Ascending aorta (tissue), 2 donors: ENCODE measurements at places on chromosomes 3 and 15. TPM values are rescaled to one million over a fixed set of nuclear protein-coding genes. Genes with fewer than 3 reads are reported as not detected.

The CXCR6 gene
- 2.1 TPM for total RNA-seq

GRCh38 chr15:91737151-91737818 is 116.2 kb upstream of the SLCO3A1 start:
- DNase-seq: no peak

DNA sequence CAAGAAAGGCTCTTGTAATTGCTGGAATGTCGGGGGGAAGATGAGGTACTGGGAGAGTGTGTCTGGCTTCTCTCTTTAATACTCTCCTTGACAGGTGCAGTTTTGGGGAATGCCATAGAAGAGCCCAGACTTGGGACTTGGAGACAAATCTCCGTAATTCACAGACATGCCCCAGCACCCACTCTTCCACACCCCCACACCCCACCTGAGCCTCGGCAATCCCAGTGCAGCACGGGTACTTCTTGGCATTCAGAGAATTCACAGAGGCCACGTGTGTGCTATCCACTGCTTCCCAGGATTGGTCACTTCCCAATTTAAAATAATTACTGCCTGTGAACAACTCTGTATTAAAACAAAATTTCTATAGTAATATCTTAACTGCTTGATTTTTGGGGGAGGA is 43.9 kb downstream of the TRIM71 start:
- no peak for DNase-seq

The EOMES gene
- total RNA-seq: not detected

DNA sequence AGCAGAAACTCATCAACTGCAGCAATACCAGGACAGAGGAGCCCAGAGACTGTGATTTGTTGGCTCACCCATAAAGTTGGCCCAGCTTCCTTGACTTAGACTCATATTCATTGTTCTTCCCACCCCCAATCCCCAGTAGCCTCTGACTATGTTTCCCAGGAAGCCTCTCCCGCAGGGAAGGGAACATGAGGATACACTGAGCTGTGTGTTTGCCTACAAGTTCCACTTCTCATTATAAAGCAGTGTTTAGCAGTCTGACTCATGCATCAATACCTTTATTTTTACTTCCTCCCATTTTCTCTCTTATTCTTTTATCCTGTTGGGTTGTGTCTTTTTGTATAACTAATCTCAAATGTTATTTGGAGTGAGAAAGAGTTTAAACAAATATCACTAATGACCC is 111.6 kb upstream of the PHLDB2 start:
- DNase-seq: no peak

DNA sequence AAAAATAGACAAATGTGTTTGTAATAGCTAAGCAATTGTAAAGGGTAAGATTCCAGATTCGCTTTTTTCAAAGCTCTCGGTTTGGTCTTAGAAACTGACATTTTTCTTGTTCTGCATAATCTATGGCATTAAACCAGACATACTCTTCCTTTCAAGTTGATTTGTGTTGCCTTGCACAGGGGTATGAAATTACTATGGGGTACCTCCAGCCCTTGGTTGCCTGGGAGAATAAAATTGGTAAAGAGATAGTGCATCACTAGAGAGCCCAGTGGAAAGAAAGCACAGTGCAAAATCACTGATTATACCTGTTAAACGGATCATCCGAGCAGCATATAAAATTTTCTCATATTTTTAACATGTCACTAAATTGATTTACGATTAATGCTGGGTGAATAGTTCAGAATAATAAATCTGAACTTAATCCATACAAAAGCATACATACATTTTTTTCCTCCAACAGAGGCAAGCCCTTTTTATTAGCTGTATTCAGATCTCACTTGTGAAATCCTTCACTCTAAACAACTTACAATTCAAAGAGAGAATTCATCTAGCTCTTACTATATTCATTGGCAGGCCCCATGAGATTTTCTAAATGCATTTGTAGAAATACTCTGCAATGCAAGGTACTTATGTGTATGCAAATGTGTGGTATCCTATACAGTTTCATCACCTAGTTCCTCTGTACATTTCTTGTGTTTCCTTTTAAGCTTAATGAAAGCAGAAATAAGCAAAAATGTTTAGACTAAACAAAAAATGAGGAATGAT is 224.4 kb downstream of the ROBO1 start:
- DNase-seq: no peak

DNA sequence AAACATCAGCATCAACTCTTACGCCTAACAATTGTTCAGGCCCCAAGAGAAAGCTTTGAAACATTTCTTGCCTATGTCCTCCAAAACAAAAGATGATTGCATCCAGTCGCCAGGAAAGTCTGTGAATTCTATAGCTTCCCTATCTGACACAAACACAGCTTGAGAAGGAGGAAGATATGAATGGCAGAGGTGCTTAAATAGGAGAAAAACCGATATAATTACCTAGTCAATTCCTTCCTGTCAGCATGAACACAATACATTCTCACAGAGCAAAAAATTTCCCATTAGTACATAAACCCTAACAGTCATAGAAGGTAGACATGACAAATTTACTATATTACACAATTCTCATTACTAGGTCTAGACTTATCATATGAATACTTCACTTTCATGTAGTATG is 326.5 kb downstream of the CGGBP1 start:
- no peak for DNase-seq

DNA sequence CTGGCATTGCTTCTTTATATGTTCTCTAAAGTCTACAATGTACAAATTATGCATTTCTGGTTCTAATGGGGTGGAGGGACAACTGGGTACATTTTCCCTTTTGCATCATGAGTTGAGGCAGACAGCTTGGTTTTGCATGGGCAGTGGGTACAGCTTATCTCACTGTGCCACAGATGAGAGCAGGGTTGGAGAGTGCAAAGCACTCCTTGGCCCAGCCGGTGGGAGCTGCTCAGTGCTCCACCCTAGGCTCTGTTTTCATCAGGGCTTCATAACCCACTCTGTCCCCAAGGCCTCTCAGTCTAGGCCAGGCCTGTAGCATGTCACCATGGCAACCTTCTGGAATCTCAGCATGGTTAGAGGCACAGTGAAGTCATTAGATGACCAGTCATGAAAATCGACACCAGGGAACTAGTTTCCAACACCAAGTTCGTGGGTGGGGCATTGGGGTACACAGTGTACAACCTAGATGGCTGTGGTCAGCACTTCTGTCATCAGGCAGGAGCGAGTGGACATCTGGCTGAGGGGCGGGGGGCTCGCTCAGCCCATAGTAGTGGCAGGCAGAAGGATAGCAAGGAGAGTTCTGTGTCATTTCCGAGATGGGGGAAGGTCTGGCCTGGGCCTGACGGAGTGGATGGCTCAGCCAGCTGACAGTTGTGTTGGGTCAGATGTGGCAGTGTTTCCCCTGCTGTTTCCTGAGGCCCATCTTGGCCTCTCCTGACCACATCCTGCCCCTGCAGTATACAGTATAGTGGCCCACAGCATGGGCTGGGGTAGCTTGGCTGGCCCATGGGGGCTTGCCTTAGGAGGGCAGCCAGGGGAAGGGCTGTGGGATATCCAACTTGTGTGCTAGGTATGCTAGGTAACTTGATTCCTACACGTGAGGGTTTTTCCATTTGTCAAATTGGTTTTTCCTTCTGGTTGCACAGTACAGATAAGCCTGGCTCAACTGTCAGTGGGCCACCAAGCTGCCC is 75.7 kb upstream of the PRR23C start:
- DNase-seq: peak; percentile 50

DNA sequence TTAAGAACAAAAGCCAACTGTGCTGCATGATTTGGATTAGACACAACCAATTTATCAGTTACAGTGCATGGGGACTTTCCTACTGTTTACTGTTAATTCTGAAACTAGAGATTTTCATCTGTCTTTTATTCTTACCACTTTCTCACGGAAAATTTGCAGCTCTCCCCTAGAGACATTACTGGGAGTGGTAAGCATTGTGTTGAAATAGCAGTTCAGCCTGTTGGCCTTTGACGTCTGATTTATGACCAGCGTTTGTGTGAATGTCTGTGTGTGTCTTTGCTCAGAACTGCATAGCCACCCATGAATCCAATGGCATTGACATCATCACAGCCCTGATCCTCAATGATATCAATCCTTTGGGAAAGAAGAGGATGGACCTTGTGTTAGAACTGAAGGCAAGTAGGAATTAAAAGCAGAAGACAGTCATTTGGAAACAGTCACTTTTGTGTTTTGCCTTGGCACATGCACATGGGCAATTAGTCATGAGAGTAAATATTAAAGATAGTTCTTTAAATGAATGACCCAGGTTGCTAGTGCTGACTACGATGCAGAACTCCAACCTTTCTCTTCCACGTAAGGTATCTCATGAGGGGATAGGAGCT is 202.2 kb upstream of the BHLHE40 start:
- no peak for DNase-seq

GRCh38 chr15:62085740-62086139 is 19.0 kb downstream of the C2CD4A start:
- DNase-seq: no peak

- DNase-seq: no peak
Observed at GRCh38 chr3:151183265-151183671, 19.7 kb downstream of the GPR171 start.

GRCh38 chr3:170579646-170580045 is 6.2 kb downstream of the SLC7A14 start:
- no peak for DNase-seq

The ATP8B4 gene
- total RNA-seq: 15.1 TPM
